ENCODE measurements at places on chromosomes 5 and 9.

GRCh38 chr5:134458234-134459009 lies 46.7 kb upstream of the CDKN2AIPNL start:
- no peak for DNase-seq

GRCh38 chr9:87035879-87036278 lies 88.6 kb upstream of the GAS1 start:
- DNase-seq, result no peak

GRCh38 chr5:136057401-136058038 lies 28.7 kb downstream of the TGFBI start:
- DNase-seq, result no peak

GRCh38 chr5:140041492-140042392 lies 1.4 kb downstream of the NRG2 start:
- no peak for DNase-seq

DNA sequence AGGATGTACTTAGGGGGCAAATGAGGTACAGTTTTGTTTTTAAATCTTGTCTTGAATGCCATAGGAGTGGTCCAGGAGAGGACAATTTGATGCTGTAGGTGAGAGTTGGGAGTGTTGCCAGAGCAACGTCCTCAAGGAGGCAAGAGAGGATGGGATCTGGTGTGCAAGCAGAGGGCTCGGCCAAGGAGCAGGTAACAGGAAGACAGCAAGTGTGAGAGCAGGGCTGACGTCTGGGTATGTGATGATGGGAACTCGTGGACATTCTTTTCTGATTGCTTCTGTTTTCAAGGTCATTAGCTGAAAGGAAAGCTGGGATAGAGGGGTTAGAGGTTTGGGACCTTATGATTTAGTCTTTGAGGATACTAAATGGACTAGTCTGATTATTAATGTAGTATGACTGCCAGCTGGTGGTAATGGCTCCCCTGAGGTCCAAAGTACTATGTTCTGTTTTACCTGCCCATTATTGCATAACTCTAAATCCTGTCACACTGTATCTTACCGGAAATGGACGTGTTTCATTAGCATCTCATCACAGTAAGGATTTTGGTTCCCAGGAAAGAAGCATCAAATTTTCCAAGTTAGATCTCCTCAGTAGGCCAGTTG lies 15.4 kb downstream of the GNPDA1 start:
- DNase-seq, result no peak

DNA sequence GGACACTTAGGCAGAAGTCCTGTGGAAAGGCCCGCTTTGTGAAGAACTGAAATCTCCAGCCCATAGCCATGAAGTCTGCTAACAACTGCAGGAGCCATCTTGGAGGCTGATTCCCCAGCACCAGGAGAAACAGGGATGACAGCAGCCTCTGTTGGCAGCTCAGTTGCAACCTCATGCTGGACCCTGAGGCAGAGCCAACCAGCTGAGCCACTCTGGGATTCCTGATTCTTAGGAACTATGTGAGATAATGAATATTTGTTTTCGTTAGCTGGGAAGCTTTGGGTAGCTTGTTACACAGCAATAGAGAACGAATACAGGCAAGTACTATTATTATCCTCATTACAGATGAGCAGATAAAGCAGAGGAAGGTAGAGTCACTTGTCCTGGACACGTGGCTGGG lies 210.5 kb upstream of the ANKH start:
- no peak for DNase-seq

DNA sequence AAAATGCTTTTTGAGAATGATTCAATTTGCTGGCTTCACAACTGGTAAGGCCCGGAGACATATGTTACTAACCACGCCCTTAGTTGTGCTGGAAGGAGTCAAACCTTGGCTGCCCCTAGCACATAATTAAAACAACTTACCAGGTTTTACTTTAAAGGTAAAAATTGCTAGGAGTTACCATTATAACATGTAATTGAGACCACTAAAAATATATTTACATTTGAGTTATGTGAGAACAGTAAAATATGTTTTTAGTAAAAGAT lies 435.6 kb upstream of the CDH9 start:
- DNase-seq, result no peak

- no peak for DNase-seq
Observed at GRCh38 chr9:109447329-109448076, 50.6 kb downstream of the PTPN3 start.

GRCh38 chr5:149038336-149039080 lies 24.4 kb downstream of the SH3TC2 start:
- DNase-seq, result no peak

GRCh38 chr9:134224127-134224526 lies 59.8 kb upstream of the RNU6ATAC start:
- no peak for DNase-seq

DNA sequence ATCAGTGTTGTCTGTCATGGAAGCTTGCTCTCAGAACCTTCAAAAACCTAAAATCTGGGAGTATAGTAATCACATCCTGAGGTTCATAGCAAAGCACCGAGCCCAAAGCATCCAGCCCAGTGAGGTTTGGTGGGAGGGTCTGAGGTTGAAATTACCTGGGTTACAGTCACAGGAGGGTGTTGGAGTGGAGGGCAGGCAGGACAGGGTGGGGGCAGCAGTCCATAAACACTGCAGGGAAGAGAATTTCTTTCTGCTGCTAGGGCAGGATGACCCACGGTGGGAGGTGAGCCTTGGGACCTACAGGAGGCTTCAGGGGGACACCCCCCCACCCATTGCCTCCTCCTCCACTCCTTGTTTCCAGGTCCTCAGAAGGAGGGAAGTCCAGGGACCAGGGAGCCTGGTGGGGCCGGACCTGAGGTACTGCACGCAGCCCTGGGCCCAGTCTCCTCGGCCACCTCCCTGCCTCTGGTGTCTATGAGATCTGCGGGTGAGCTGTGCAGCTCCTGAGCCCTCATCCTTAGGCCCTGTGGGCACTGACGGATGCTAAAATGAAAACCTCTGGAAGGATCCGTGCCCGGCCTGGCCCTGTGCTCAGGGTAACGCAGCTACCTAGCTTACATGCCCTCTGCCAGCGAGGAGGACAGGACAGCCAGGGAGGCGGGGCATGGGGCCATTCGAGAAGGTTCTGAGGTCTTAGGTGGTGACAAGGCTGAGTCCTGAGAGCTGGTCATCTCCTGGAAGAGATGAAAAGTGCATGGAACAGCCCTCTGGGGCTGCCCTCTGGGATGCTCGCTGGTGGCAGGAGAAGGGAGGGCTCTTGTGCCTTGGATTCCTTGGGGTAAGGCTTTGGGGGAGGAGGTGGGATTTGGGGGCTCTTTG lies 1.8 kb upstream of the ADCY2 start:
- no peak for DNase-seq

- no peak for DNase-seq
Observed at GRCh38 chr5:102777099-102777498, 22.0 kb downstream of the PAM start.

DNA sequence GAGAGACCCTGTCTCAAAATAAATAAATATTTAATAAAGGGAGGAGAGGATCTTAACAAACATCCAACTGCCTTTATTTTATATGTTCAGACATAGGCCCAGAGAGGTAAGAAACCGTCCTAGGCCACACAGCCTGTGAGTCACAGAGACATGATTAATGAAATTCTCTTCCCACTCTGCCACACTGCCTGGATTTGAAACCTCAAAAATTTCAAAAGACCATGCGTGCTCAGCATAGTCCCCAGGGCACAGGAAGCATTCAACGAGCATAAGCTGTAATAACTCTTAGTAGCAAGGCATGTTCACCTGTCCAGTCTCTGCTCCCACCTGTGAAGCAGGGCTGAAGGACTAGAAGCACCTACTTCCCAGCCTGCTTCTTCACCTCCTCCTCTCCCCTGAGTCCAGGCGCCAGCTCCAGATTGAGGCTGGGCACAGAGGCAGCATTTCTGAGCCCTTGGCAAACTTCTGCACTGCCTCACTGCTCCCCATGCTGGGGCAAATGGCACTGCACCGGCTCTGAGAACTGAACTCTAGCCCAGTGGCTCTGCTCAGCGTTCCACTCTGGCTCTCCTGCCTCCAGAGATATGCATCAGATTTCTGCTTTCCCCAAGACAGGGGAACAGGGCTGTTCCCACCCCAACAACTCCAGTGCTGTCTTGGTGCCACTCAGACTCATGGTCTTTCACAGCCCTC lies 1.1 kb downstream of the FAT2 start:
- DNase-seq, result no peak

DNA sequence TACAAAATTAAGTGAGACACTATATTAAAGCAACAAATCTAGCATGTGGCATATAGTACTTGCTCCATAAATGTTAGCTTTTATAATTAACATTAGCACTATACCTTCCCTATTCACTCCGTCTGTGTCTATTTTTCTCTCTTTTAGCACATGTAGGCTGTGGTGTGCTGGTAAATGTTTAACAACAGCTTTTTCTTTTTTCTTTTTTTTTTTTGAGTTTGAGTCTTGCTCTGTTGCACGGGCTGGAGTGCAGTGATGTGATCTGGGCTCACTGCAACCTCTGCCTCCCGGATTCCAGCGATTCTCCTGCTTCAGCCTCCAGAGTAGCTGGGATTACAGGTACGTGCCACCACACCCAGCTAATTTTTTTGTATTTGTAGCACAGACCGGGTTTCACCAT lies 62.1 kb downstream of the SPRY4 start:
- no peak for DNase-seq

DNA sequence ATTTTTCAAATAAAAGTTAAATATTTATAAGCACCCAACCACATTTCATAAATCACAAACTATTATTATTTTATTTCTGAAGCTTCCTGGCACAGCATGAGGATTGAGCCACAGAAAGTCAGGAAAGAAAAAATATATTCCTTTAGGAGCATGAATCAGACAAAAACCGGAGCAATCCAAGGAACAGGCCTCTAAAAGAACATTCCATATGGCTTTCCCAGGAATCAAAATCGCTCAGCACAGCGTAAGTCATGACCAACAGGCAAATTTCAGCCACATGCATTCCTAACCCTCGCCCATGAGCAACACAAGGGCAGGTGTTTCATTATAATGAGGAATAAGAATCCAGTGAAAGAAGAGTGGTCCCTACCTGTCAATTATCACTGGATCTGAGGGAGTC lies 26.7 kb downstream of the EBF1 start:
- no peak for DNase-seq

GRCh38 chr5:168676501-168676900 lies 97.3 kb upstream of the PANK3 start:
- DNase-seq, result no peak

- no peak for DNase-seq
Observed at GRCh38 chr5:72815580-72816283, 729 bp upstream of the TNPO1 start.

DNA sequence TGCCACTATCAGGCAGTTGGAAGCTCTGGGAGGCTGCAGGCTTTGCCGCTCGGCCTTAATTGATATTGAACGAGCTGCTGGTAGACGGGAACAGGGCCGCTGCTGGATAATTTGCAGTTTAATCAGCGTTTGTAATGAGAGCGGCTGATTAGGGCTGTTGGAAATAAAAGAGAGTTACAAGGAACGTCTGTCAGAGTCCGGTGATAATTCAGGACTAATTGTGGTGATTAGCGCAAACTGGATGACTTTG lies 68.2 kb upstream of the TBCA start:
- no peak for DNase-seq

GRCh38 chr9:4375424-4376200 lies 75.7 kb upstream of the GLIS3 start:
- DNase-seq, result no peak

GRCh38 chr9:38342532-38342931 lies 50.0 kb upstream of the ALDH1B1 start:
- DNase-seq, result no peak

DNA sequence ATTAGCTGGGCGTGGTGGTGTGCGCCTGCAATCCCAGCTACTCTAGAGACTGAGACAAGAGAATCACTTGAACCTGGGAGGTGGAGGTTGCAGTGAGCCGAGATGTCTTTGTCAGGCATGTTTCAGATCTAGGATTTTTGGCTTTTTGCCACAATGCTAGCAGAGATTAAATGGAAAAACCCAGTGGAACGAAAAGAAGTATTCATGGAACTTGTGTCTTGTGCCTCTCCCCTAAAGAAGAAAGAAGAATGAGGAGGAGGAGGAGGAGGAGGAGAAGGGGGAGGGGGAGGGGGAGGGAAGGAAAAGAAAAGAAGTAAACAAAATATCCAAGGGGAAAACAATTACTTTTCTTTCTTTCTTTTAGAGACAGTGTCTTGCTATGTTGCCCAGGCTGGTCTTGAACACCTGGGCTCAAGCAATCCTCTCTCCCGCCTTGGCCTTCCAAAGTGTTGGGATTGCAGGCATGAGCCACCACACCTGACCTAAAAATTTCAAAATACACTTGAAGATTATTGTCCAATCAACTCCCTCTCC lies 106.0 kb downstream of the ARRDC3 start:
- DNase-seq, result no peak

DNA sequence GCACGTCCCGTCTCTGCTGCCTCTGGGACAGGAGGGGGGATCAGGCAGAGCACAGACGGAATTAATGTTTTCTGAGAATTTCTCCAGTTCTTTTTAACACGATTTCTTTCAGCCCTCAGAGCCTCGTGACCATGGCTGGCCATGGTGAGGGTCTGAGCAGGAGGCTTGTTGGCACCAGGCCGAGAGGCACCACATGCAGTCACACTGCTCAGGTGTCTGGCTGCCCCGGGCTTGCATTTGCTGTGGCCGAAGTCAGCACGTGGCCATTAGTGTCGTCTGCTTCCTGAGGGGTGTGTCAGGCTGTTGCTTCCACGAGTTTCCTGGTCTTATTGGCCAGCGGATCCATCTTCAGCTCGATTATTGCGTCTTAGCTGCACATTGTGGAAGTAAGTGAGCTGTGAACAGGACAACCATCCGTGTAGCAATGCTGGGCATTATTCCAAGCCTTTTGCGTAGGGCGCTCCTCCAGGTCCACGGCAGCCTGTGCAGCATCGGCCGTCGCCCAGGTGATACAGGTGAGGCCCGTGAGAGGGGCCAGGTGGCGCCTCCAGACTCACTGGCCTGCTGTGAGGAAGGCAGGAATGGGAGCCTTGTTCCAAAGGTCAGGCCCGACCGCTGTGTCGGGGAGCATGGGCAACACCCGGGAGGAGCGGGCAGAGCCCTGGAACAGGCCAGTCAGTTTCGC lies 114.2 kb upstream of the CACNA1B start:
- DNase-seq, result no peak

DNA sequence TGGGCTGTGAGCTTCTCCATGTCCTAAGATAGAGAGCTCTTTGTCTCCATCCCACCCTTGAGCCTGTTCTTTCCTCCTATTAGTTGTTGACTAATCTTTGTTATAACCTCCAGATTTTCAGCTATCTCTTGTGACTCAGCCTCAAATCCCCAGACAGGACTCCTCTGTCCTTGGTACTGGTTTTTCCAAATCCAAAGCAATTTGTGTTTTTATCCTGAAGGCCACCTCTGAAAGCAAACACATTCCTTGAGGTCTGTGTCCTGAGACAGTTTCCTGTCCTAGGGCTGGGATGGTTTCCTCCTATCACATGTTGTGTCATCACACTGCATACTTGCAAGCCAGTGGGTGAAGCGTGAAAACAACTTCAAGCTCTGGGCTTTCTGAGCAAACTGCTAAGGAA lies 8.5 kb downstream of the TNC start:
- no peak for DNase-seq

DNA sequence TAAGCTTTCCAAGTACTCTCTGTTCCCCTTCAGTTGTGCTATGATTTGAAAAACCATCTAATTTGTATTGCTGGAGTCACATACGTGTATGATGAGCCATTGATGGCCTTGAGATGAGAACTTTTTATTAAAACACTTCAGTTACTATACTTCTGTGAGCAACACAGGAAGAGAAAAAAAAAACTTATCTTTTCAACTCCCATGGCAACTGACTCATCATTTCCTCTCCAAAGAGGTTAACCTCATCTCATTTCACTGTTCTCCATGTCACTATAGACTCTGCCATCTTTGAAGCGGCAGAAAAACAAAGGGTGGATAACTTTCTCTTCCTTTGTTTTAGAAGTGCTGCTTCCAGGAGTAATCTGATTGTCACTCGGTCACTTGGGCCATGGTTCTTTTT lies 104.3 kb upstream of the PCSK1 start:
- no peak for DNase-seq

- no peak for DNase-seq
Observed at GRCh38 chr5:135030123-135030955, 3.7 kb downstream of the PITX1 start.

Data from NCI-H1436 (cell line).